D341Med (cell line): ENCODE measurements at places on chromosomes 2 and 18.
A peak's percentile ranks its signal among the peaks of the same experiment; 100 is the strongest.

- DNase-seq = no peak
Measured at GRCh38 chr2:69033461-69034095, 20.6 kb downstream of the ANTXR1 start.

DNA sequence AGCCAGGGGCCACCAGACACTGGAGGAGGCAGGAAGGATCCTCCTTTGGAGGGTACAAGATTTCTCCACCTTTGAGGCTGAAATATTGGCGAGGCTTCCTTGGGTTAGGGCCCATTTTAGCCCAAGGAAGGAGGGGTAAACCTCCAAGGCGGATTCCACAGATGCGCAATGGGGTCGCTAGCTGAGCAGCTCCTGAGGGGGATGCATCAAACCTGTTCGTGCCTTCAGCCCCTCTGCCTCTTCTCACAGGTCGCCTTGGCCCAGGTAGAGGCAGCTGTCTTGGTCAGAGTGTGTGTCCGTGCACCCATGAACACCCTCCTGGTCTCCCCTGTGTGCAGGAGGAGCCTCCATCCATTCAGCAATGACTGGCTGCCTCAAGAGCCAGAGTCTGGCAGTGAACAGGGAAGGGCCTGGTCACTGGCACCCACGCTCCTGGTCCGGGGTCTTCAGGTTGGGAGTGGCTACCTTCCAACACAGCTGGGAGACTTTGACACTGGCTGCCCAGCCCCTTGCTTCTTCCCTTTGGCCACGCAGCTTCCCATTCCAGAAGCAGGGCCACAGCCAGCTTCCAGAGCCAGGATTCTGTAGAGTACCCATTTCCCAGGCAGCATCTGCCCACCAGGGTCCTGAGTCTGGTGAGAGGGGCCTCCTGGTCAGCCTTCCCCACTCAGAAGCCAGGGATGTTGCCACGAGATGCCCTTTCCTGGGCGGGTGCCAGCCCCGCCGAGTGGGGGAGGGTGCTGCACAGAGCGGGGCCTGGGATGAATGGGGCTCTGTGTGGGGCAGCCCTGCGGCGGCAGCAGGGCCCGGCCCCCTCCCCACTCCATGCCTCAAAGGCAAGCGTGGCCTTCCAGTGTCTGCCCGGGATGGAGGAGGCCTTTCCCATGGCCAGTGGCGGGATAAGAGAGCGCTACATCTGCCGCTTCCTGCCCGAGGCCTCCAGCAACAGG lies 95.8 kb upstream of the GPC1 start:
- no peak for DNase-seq

DNA sequence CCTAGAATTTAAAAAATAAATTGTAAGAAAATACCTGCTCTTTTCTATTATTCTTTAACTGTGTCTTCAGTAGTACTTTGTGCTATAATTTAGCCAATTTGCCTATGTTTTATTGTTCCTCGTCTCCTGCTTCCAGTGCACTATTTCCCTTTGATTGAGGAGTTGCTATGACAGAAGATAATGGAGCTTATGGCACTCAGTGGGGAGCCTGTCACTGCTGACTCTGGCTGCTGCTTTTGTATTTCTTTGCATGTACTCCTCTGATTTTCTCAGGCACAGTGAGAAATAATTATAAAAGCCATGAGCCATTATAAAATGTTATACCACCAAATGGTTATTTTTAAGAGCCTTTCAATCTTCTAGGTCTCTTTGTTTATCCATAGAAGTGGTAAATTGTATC lies 1310.8 kb upstream of the SLC39A10 start:
- DNase-seq = no peak

- DNase-seq = no peak
Measured at GRCh38 chr2:71531522-71532047, 78.2 kb downstream of the DYSF start.

GRCh38 chr18:58276789-58277739 lies 233.0 kb downstream of the NEDD4L start:
- peak; percentile 83 for DNase-seq

DNA sequence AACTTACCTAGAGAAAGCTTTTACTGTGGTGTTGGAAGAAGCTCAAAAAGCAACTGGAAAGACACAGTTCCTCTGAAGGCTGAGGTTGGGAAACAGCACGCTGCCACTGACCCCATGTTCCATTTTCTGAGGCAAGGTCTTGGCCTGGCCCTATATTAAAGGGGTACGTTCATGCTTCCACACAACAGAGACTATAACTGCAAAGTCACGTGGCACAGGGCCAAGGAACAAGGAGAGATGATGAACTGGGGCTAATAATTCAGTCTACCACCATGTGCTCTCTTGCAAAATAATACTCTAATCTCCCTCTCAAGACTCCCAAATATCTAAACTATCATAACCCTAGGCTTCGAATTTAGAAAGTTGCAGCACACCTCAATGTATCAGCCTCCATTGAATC lies 381.6 kb downstream of the DSEL start:
- DNase-seq = no peak

GRCh38 chr2:54967759-54968365 lies 82.4 kb downstream of the RTN4 start:
- no peak for DNase-seq

DNA sequence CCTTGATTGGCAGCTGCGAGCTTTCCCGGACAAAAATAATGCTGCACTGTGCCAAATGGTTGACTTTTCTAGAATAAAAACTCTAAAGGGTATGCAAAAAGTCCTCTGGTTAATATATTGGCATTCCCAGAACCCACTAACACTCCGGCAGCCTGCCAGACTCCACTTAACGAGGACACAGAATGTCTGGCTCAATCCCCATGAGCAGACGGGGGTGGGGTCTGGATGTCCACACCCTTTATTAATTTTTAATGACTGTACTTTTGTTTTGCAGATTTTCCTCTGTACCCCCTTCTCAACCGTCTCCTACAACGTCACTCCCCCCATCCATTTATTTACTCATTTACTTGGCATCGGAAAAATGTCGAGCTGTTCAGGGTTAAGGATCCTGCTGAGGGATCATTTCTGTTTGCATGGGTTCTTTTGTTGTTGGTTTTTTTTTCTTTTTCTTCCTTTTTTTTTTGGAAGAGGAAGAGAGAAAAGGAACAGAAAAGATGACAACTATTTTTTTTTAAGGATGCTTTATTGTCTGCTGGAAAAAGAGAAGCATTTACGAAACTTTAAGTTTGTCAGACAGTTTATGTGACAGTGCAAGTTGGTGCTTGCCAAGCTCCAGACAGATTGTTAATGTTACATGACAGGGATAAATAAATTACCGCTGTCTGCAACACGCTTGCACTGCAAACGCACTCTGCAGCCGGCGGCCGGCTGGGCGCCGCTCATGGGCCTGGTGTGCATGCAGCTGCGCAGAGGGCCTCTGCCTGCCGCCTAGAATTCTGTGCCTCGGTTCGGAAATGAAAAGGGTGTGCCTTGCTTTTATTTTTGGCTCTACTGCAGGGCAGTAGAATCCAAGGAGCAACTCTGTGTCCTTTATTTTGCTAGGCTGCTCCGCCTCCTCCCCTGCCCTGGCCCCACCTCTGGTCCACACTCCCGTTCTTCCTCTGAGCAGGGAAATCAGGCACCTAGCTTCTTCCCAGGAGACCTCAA lies 3.6 kb downstream of the LDLRAD4 start:
- DNase-seq = peak; percentile 76

DNA sequence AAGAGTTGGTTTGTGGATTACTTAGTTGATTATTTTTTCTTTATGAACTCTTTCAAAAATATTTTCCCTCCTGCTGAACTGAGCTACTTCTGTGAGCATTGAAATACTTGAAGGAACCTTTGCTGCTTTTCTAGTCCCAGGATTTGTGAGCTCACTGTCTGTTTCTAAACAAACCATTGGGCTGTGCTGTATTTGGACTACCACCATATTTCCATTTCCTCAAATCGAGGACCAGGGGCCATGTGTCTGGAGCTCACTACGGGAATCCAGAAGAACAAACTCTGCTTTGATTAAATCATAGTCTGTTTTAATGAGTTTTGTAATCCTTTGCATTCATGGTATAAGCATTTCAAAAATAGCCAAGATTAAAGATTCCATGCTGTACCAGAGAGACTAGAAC lies 1.3 kb downstream of the MRPL33 start:
- DNase-seq = no peak

DNA sequence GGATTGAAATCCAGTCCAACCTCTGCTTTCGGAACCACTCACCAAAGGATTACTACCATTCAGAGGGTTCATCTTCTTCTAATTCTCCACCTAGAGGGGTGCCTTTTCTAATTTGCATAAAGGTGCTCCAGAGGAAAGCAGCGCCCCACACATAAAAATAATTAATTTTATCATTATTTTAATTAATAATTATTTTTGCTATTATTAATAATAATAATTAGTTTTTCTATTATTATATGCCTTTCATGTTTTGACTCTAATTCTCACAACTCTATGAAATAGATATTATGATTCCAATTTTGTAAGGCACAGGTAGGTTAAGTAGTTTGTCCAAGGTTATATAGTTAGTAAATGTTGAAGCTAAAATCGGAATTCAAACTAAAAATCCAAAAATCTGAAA lies 51.9 kb downstream of the UNC80 start:
- no peak for DNase-seq

DNA sequence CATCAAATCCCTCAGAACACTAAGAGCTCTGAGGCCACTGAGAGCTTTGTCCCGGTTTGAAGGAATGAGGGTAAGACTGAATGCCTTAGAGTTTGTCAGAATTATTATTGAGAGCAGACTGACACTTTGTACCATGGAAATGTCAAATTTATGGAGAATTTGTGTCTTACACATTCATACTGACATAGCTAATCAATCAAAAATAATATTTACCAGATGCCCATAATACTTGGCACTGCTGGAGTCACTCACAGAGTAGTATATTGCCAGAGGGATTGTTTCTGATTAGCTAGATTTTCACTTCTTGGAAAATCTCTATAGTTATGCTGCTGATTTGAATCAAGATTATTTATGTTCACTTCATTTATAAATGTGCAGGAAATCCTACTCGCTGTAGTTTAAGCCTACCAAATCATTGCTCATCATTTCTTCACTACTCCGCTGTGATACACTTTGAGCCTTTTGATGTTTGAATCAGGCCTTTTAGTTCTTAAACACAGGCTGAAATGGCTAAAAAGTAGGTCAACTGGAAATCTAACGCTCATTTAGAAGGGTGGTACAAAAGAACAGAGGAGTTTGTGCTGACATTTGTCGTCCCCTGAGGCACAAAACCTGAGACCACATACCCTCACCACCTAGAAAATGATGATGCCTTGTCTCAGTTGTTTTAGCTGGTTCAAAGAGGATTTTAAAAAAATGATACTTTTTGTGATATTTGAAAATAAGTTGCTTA lies 96.1 kb upstream of the CSRNP3 start:
- no peak for DNase-seq

- DNase-seq = no peak
Measured at GRCh38 chr2:217366966-217367365, 507.1 kb upstream of the TNP1 start.

DNA sequence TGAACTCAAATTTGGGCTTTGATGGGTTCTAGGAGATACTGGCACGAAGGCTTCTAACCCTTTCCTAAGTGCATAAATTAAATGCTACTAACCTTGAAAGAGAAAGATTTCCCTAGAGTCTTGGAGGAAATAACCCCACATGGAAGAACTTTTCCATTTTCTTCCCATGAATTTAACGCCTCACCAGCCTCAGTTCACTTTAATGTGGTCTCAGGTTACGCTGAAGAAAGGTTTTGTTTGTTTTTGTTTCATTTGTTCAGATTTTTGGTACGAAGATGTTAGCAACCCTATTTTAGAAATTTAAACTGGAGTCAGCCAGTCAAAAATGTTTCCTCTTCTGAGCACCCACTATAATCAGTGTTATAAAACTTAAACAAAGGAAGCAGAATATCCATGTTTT lies 30.7 kb downstream of the METTL4 start:
- DNase-seq = no peak

DNA sequence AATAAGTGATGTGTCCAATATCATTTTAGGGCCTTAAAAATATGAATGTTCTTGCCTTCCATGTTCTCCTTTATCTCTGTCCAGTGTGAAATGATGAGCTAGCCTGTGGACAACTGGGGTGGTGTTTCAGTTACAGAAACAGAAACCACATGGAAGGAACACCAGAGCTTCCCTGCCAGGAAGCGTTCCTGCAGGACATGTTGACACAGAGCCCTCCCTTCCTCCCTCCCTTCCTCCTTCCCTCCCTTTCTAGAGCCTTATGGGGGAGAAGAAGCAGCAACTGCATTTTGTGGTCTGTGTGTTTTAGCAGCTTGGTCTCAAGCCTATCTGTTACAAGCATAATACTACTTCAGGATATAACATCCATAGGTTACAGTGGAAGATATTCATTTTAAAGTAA lies 539.7 kb upstream of the NETO1 start:
- no peak for DNase-seq

DNA sequence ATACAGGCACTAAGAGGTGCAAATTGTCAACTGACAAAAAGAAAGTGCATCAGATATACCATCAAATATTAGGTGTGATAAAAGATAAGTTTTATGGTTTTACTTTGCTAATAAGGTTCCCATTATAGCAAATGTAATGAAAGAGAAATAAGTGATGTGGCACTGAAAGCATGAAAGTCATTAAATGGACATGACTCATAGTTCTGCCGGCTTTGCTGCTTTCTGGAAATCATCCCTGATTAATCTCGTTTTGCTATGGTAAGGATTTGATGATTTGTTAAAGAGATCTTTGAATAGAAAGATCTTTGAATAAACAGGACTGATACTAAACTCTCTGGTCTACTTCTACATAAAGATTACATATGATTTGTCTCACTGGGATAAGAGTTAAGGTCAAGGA lies 72.7 kb downstream of the CLIP4 start:
- DNase-seq = no peak

GRCh38 chr2:10188211-10188610 lies 65.7 kb downstream of the RRM2 start:
- no peak for DNase-seq

DNA sequence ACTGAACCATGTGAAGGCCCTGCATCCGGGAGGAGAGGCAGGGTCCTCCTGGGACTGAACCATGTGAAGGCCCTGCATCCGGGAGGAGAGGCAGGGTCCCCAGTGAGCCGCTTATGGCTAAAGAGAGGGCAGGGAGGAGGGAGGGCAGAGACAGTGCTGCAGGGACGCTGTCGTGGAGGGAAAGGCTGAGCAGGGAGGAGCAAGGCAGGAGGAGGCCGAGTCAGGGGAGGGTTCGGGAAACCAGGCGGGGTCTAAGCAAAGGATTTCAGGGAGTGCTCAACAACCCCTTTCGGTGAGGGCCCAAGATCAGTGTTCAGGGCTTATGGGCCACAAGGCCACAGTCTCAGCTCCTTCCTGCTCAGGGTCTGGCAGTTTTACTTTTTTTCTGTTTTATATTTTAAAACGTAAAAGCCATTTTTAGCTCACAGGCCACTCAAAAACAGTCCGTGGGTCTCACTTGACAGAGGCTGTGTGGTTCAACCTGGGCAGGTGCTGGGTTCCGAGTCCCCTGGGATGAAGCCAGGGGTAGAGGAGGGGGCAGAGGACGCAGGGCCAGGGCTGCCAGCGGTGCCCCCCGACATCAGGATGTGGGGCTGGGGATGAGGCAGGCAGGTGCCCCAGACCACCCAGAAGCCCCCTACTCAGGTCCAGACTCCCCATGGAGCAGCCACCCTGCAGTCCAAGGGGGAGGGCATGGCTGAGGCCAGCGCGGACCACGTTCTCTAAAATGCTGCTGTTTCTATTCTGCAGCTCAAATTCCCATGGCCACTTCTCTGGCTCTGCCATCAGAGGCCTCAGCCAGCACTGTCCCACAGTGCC lies 5.2 kb downstream of the TMEM18 start:
- no peak for DNase-seq
